Stimulated activated CD4-positive, alpha-beta T cell treated with anti-CD3 and anti-CD28 coated beads, Interleukin-15, amount 100 ng/mL, for 24 hours (primary cell): ENCODE measurements at places on chromosomes 7 and 10.

DNA sequence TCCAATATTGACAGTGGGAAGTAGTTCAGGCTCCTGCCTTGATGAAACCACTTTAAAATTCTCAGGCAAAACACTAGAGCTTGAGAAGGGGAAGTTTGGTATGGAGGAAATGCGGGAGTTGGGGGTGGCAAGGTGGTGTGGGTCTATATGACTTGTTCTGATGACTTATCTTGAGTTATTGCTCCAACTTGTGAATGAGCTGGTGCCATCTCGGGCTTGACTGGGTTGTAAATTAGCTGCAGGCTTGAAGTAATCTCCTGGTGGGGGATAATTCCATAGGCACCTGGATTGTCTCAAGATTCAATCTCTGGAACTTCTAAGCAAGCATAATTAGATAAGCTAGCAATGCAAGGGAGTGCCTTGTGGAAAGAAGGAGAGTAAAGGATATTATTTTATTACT, 29.0 kb downstream of the MRPL32 start:
- DNase-seq: no peak

- no peak for DNase-seq
Measured at GRCh38 chr7:26385240-26385639, 93.6 kb downstream of the SNX10 start.

GRCh38 chr7:3730276-3730675, 429.2 kb downstream of the SDK1 start:
- no peak for DNase-seq

DNA sequence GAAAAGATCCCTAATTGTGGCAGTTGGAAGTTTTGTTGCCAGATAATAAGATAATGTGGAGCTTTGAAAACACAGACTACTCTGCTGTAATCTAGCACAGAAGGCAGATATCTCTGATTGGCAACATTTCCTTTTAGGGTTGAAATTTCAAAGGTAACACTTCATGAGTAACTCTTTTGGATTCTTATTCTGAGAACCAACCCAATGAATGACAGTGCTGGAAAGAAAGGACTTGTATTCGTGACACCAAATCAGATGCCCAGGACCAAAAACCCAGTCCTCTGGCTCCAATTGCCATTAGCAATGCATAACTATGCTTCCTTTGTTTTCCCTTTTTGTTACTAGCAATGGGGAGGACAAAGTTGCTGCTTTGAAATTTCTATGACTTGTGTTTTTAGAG, 41.0 kb upstream of the ELMO1 start:
- no peak for DNase-seq
